ENCODE measurements at places on chromosomes 11 and 22. TPM values are rescaled to one million over a fixed set of nuclear protein-coding genes. Genes with fewer than 3 reads are reported as not detected.

Gene PGA4
- 1.3 TPM for total RNA-seq

- no peaks in the 10 kb centered on the region for H3K27me3 ChIP-seq
- peaks cover 38% of the 10 kb centered on the region for H3K4me1 ChIP-seq
Observed at GRCh38 chr11:69263736-69264052, 30.3 kb upstream of the MYEOV start.

DNA sequence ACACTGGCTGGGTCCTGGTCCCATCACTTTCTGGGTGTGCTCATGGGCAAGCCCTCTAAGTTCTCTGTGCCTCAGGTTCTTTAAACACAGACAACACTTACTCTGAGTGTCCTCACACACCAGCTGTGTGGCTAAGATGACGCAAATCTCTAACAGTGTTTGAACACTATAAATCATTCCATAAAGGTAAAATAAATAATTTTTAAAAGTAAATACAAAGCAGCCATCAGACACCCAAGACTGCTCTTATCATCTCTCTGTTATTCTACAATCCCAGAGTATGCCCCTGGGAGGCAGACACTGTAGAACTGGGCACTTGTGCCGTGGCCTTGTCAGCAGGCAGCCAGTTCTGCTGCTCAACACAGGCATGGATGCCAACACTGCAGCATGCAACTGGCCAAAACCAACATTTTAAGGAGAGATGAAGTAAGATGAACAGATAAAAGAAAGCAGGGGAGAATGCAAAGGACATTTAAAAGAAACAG is 56.8 kb downstream of the RPL27A start:
- DNase-seq, result no peak
- H3K36me3 ChIP-seq, result no peaks in the 10 kb centered on the region
- no peak overlapping the region for H3K27ac ChIP-seq

DNA sequence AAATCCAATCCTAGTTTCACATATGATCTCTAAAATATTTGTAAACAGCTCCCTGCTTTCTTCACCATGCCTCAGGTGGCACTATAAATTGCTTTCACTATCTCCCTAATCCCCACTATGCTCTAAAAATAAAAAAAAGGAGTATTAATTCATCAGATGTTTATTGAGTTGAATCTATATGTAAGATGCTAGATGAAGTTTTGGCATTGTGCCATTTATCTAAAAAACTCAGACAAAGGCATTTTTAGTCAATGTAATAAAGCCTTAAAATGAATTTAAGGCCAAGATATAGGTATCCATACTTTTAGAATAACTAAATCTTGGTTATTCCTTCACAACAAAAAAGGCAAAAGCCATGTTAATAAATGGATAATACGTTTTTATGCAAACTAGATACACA is 373.9 kb downstream of the ETS1 start:
- H3K27ac ChIP-seq, result no peak overlapping the region
- peaks cover 26% of the 10 kb centered on the region for H3K4me1 ChIP-seq
- no peak for DNase-seq
- H3K36me3 ChIP-seq, result no peaks in the 10 kb centered on the region
- H3K4me3 ChIP-seq, result no peak overlapping the region
- no peaks in the 10 kb centered on the region for H3K27me3 ChIP-seq

Gene RSF1
- 40.6 TPM for total RNA-seq

GRCh38 chr22:40247976-40248375 is 70.3 kb downstream of the TNRC6B start:
- H3K27me3 ChIP-seq, result no peaks in the 10 kb centered on the region
- no peak overlapping the region for H3K27ac ChIP-seq

Gene OR52N4
- not detected for total RNA-seq

Gene SLC22A12
- not detected for total RNA-seq

DNA sequence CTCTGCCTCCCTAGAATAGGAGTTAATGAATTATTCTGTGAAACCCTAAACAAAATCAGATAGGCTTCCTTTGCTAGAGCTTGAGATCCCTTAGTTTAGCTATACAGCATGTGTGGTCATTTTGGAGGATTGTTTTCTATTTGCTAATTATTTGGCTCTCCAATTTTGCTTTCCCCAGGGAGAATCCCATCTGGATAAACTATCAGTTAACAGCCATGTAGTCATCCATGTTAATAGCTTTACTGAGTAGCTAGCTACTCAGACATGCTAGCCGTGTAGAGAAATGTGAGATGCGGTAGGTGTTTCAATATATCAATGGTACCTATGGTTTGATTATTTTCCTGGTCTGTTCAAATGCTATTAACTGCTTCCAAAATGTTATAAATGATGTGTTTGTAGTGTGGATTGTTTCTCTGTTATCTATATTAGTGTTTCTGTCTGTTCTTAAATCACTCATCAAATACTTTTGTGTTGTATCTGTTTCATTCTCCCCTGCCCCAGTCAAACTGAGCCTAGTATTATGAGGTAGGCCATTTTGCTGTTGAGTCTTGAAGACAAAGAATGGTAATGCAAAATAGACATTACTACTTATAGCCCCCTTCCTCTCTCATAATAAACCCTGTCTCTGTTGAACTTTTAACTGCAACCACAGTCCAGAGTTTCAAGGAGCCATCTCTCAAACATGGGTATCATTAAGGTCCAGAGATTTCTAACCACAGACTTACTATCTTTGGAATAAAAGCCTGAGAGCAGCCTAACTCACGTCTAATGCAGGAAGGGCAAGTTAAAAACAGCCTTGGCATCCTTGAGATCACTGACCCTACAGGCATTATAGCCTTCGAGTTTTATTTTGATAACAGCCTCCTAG is 56.1 kb upstream of the GRAMD1B start:
- peak overlapping the region; percentile 84 for H3K27ac ChIP-seq
- H3K4me1 ChIP-seq, result peaks cover 61% of the 10 kb centered on the region
- no peaks in the 10 kb centered on the region for H3K27me3 ChIP-seq
- H3K4me3 ChIP-seq, result no peak overlapping the region

DNA sequence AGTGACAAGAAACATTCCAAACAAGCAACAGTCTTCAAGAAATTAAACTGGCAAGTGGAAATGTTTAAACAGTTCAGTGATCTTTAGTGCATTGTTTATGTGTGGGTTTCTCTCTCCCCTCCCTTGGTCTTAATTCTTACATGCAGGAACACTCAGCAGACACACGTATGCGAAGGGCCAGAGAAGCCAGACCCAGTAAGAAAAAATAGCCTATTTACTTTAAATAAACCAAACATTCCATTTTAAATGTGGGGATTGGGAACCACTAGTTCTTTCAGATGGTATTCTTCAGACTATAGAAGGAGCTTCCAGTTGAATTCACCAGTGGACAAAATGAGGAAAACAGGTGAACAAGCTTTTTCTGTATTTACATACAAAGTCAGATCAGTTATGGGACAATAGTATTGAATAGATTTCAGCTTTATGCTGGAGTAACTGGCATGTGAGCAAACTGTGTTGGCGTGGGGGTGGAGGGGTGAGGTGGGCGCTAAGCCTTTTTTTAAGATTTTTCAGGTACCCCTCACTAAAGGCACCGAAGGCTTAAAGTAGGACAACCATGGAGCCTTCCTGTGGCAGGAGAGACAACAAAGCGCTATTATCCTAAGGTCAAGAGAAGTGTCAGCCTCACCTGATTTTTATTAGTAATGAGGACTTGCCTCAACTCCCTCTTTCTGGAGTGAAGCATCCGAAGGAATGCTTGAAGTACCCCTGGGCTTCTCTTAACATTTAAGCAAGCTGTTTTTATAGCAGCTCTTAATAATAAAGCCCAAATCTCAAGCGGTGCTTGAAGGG is 6.0 kb downstream of the MALAT1 start:
- peaks cover 86% of the 10 kb centered on the region for H3K4me1 ChIP-seq
- H3K36me3 ChIP-seq, result peaks cover 64% of the 10 kb centered on the region
- no peaks in the 10 kb centered on the region for H3K27me3 ChIP-seq

Gene CCDC117
- total RNA-seq, result 10.1 TPM

Gene CASP4
- total RNA-seq, result 13.9 TPM

DNA sequence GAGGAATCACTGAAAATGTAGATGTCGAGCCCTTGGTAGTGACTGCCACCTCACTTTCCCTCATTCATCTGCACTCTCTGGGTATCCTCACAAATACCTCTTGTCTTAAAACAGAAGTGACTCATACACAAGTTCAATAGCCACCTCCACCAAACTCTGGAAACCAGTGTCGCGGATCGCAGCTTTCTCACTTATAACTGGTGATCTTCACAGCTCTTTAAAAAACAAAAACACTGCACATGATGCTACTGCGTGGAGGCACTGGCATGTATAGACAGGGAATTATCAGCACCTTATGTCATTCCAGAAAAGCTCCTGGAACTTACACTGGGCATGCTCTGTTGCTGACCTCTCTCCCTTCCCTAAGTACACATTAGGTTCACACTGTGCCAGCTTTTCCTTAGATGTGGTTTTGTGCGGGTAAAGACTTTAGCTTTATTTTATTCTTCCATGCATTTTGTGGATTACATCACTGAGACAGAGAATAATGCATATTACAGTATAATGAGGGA is 425.5 kb upstream of the CADM1 start:
- peaks cover 21% of the 10 kb centered on the region for H3K4me1 ChIP-seq
- no peaks in the 10 kb centered on the region for H3K36me3 ChIP-seq
- H3K4me3 ChIP-seq, result no peak overlapping the region
- DNase-seq, result no peak
- no peak overlapping the region for H3K27ac ChIP-seq
- H3K27me3 ChIP-seq, result no peaks in the 10 kb centered on the region

- H3K4me1 ChIP-seq, result no peaks in the 10 kb centered on the region
- no peak for DNase-seq
- H3K27me3 ChIP-seq, result no peaks in the 10 kb centered on the region
- H3K27ac ChIP-seq, result no peak overlapping the region
- H3K4me3 ChIP-seq, result no peak overlapping the region
Observed at GRCh38 chr22:29258407-29259252, 9.2 kb downstream of the RHBDD3 start.

DNA sequence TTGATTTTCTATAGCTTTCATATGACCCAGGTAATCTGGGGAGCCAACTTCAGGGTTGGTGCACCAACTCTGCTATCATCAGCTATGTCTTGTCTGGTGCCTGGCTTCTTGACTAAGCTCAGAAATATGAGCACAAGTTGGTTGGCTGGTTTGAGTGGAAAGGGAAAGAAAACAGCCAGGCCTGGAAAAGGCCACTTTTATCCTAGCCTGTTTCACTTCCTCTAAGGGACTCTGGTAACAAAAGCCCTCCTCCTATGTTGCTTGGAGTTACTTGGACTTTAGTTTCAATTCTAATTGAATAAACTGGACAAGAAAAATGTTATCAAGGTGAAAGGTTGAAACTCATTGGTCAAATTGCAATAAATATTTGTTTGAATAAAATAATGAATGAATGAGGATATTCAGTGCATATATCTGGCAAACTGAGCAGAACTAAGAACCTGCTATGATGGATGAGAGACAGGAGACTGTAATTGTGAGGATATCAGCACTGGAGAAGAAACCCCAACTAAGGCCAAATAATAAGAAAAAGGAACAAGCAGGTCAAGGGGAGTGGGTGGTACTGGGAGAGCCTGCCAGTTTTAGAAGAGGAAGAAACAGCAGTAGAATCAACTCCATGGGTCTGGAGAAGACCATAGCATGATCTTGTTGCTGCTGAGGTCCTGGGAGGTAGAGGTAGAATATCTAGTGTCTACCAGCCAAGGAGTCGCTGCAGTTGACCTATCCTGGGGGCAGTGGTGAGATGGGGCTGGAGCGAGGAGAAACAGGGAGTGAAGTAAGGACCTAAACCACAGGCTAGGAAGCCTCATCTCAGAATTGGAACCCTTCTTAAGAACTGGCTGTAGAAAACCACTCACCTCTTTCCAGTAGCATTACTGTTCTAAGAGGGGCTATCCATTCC is 8.2 kb downstream of the ROBO4 start:
- no peak overlapping the region for H3K4me3 ChIP-seq
- no peak for DNase-seq
- peaks cover 99% of the 10 kb centered on the region for H3K4me1 ChIP-seq
- peaks cover 16% of the 10 kb centered on the region for H3K36me3 ChIP-seq
- H3K27me3 ChIP-seq, result peaks cover 12% of the 10 kb centered on the region

GRCh38 chr11:19957294-19957943 is 202.9 kb downstream of the DBX1 start:
- no peak overlapping the region for H3K4me3 ChIP-seq
- no peaks in the 10 kb centered on the region for H3K27me3 ChIP-seq
- no peaks in the 10 kb centered on the region for H3K36me3 ChIP-seq
- no peak for DNase-seq

Gene CLDN5
- total RNA-seq, result 19.5 TPM

DNA sequence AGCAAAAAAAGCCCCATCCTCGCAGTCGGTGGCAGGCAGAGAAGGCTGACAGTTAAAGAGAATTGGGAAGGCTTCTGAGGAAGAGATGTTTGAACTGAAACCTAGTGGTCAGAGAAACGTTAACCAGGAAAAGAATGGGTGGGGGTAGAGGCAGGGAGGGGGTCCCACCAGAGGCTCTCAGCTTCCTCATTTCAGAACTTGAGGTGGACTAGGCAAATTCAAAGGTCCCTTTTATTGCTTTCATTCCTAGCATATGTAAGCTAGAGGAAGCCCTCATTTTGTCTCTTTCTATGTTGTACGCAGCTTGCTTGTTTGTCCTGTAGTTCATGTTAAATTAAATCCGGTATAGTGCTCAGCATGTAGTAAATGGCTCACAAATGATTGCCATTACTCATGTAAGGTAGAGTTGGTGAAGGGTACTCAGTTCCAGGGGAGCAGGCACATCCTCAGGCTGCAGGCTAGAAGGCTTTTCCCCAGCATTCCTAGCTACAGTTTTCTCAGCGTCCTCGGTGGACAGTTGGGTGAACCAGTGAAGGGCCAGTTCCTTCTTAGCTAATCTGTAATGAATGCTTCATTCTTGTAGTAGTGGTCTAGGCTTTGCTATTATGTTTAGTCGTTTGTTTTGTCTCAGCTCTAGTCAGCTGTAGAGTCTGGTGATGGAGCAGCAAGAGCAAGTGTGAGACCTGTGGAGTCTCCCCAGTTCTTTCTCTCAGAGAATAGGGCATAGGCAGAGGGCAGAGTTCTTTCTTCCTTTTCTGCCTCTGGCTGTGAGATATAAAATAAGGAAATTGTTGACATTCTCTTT is 58.6 kb downstream of the UVRAG start:
- H3K4me3 ChIP-seq, result no peak overlapping the region
- H3K27ac ChIP-seq, result peak overlapping the region; percentile 12
- H3K27me3 ChIP-seq, result no peaks in the 10 kb centered on the region
- H3K36me3 ChIP-seq, result peaks cover 5% of the 10 kb centered on the region
- H3K4me1 ChIP-seq, result peaks cover 55% of the 10 kb centered on the region

Gene DBX1
- total RNA-seq, result not detected

- no peaks in the 10 kb centered on the region for H3K4me1 ChIP-seq
- H3K4me3 ChIP-seq, result no peak overlapping the region
- H3K27me3 ChIP-seq, result peaks cover 14% of the 10 kb centered on the region
- no peak for DNase-seq
- H3K27ac ChIP-seq, result no peak overlapping the region
- no peaks in the 10 kb centered on the region for H3K36me3 ChIP-seq
Observed at GRCh38 chr11:77250881-77251640, 50.4 kb downstream of the GDPD4 start.

DNA sequence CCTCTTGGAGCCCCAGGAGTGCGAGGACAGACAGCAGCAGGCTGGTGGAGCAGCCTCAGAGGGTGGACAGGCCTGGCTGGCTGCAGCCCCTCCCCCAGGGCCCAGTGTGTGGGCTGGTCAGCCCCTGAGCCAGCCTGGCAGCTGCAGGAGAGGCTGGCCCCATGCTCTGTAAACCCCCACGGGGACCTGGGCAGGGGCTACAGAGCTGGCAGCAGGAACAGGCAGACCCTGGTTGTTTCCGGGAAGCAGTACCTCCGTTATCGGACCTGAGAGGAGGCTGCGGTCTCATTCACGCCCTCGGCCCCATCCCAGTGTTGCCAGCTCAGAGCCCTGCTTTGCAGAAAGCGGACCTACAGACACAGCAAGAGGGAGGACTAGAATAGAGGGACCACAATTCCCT is 38.5 kb upstream of the COMT start:
- no peak for DNase-seq
- no peaks in the 10 kb centered on the region for H3K4me1 ChIP-seq
- H3K36me3 ChIP-seq, result peaks cover 26% of the 10 kb centered on the region

- DNase-seq, result no peak
- peak overlapping the region; percentile 83 for H3K27ac ChIP-seq
Observed at GRCh38 chr22:35882211-35883030, 146.2 kb downstream of the RBFOX2 start.
